Stimulated activated CD4-positive, alpha-beta T cell treated with anti-CD3 and anti-CD28 coated beads, Interleukin-4, amount 100 ng/mL, for 48 hours (primary cell): ENCODE measurements at places on chromosomes 5 and 9.

DNA sequence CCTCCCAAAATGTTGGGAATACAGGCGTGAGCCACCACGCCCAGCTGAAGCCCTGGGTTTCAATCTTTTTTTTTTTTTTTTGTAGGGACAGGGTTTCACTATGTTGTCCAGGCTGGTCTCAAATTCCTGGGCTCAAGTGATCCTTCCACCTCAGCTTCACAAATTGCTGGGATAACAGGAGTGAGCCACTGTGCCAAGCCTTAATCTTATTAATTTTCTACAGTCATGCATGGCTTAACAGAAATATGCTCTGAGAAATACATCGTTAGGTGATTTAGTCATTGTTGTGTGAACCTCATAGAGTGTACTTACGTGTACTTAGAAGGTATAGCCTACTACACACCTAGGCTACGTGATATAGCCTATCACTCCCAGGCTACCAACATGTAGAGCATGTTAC is 31.0 kb downstream of the GLDC start:
- no peak for DNase-seq

DNA sequence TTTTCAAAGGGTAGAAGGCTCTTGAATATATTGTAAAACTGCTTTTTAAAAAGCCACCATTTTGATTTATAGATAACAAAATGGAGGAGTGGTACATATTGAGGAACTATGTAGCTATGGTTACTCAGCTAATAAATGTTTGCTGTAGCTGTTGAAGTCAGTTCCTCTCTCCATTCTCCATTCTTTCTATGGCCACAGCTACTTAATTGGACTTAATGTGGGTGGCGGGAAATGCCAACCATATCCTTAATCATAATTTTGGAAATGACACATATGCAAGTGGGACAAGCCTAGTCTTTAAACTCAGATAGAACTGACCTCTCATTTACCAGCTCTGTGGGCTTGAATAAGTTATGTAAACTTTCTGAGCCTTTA is 10.6 kb downstream of the CDKN2A start:
- DNase-seq = no peak

DNA sequence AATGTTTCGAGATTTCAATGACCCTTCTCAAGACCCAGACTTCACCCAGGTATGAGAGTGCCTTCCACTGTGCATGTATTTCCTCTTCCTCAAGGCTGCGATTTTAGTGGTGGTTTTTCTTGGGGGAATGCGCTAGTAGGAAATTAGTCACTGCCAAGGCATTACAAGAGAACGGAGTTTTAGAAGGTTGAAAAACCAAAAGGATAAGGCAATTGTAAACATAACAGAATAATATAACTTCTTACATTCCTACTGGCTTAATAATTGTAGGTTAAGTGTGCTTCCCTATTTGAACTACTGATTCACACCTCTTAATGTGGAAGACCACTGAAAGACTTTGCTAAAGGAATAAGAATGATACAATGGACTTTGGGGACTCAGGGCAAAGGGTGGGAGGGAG is 38.9 kb downstream of the ACO1 start:
- no peak for DNase-seq

DNA sequence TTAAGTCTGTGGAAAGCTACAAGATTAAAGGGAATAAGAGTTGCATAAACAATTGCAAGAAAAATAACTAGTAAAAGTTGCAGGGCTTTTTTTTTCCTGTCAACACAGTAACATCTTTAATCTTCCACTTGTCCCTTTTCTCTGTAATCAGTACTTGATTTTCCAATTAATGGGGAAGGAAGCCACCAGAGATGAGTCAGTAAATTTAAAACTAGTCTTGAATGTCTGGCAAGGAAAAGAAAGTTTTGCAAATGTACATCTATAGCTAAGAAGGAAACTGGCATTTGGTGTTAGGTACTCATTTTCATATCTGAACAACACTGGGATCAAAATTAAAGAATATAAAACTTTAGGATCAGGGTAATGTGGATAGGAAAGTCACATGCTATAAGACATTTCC is 17.1 kb downstream of the DAP start:
- no peak for DNase-seq

- no peak for DNase-seq
These were observed 1.7 kb upstream of the SREK1 start for GRCh38 chr5:66142417-66142816.

DNA sequence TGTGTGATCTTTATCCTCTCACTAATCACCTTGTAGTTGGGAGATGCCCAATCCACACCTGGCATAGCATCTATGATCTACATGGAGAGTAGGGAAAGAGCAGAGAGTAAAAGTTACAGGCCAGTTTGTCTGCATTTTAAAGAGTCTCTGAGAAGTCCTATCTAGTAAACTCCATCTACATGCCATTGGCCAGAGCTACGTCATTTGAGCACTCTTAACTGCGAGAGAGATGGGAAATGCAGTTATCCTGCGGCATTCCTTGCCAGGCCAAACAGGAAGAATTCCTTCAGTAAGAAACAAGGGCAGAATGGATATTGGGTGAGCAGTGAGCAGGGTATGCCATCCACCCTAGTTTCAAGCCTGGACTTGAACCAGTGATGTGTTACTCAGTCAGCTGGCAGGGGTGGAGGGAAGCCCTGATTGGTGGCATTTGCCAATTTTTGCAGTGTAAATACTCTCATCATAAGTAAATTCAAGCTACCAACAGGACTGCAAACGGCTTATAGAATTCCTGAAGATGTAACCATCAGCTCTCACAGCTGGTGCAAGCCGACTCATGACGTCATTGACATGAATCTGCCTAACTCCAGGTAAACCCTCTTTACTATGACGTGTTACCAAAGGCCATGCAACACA is 156.8 kb upstream of the MSX2 start:
- no peak for DNase-seq

DNA sequence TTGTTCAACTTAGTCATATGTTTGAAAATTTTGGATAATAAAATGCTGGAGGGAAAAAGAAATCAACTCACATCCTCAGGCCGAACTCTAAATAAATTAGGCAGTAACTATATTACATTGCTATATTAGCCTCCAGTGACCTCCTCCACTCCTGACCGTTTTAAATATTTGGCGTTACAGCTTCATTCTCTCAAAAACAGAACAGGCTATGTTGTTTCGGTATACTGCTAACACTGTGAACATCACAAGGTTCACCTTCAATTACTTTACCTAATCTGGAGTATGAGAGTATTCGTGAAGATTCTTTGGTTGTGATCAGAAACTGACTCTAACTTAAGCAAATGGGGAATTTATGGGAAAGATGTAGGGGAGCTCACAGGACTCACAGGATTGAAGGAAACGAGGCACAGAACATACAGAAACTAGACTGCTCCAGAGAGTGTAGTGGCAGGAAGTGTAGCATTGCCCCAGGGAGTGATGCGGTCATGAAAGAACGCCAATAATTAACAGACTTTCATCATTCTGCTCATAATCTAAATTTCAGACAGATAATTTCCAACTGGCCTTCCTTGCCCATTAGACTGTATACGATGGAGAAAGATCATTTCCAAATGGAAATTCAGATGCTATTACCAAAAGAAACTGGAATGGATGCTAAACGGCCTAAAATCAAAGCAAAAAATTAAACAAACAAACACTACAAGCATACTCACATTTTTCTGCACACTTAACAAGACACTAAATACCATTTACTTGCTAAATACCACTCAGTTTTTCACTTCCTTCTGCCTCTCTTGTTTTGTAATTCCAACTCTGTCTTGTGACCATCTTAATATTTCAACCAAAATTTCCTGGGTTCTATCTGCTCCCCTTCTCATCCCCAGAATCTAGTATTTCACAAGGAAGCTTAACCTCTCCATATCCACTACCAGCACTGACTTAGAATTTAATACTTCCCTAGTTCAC is 110.1 kb upstream of the LPAR1 start:
- no peak for DNase-seq

GRCh38 chr9:34027845-34028574 is 20.7 kb downstream of the UBAP2 start:
- DNase-seq = no peak

GRCh38 chr5:72386639-72387038 is 66.5 kb downstream of the PTCD2 start:
- DNase-seq = no peak
